ENCODE measurements at places on chromosomes 2 and 18.
A peak's percentile ranks its signal among the peaks of the same experiment; 100 is the strongest.

- ATAC-seq, result peak; percentile 32
Observed at GRCh38 chr2:28366496-28367282, 26.0 kb upstream of the FOSL2 start.

- no peak for ATAC-seq
Observed at GRCh38 chr2:15804691-15805090, 135.7 kb upstream of the MYCN start.

GRCh38 chr18:11736656-11737055 lies 47.6 kb downstream of the GNAL start:
- ATAC-seq, result no peak

- peak; percentile 81 for ATAC-seq
Observed at GRCh38 chr18:58201733-58202730, 158.0 kb downstream of the NEDD4L start.

DNA sequence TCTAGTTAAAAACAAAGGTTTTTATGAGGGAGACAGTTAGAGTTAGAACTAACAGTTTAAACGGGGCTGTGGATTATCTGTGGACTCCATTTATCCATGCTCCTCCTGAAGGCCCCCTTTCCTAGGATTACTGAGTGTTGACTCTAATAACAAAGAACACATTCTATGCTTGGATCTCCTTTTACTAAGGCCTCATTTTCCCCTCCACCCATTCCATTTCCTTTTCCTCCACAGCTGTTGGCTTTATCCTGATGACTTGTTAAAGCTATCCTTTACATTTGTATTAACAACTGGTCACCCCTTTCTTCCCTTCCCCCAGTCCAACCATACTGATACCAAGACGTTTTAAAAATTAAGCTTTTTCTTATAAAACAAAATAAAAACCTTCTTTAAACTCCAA lies 220.6 kb downstream of the SRBD1 start:
- ATAC-seq, result no peak

GRCh38 chr2:234564699-234565098 lies 67.8 kb upstream of the ARL4C start:
- ATAC-seq, result no peak

- ATAC-seq, result no peak
Observed at GRCh38 chr2:132664096-132664495, 5.9 kb downstream of the LYPD1 start.

GRCh38 chr18:74336656-74337055 lies 21.0 kb downstream of the C18orf63 start:
- no peak for ATAC-seq

GRCh38 chr2:84550916-84551315 lies 34.6 kb downstream of the DNAH6 start:
- no peak for ATAC-seq

DNA sequence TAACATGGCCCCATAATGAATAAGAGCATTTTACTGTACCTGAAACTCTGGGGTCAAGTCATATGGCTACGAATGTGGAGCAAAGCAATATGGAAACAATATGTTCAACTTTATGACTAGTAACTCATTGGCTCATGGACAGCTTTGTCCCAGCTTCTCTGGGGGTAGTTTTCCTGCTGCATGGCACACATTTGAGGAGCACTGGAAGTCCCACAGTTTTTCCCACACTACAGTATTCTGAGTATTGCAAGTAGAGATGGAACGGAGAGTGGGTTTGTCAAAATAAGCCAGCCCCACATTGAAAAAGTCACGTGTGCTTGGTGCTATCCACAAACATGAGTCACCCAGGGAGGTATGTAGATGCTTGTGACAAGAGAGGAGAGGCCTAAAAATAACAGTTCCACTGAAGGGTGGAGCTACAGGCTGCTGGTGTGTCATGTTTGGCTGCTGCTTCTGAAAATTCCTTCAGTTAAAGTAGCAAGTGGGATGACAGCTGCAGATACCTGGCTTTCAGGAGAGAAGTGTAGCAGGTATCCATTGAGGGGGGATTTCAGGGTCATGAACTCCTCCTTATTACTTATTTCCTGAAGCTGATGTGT lies 48.2 kb upstream of the CTAGE1 start:
- ATAC-seq, result peak; percentile 76

DNA sequence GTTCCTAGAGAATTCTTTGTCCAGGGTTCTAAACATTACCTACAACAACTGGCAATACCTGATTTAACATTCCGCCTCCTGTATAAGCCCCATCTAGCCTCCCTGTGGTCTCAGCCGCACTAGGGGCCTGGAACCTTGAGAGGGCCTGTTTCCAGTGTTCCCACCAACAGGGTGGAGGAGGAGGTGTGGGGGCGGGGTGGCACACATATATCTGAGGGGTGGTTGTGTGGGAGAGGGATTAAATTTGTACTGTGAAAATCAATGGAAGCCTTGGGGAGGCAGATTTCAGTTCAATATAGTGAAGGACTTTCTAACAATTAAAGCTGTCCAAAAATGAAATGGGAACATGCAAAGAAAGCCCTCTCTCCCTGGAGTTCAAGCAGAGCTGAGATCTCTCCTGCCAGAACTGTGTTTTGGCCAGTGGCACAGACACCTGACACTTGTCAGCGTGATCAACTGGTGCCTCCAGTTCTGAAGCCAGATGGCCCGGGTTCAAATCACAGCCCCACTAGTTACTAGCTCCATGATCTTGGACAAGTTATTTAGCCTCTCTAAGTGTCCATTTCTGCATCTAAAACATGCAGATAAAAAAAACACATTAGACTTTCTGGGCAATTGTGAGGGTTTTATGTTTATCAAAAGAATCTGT lies 17.0 kb upstream of the FZD7 start:
- ATAC-seq, result no peak

DNA sequence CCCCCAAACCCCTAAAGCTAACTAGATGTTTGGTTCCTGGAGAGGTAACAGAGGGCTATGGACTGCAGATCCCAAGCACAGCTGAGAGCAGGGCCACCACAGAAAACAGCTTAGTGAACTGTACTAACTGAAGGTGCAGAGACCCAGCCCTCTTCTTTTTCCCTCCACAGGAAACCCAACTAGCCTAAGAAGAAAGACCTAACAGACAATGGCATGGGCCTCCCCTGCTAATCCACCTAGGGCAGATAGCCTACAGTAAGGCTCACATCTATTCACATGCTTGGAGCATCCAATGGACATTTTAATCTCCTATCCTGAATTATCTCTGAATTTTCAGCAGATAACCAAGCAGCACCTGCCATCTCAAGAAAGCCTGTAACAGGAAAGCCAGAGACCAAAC lies 8.8 kb upstream of the FECH start:
- no peak for ATAC-seq

GRCh38 chr2:184203661-184204060 lies 394.7 kb upstream of the ZNF804A start:
- ATAC-seq, result no peak

- no peak for ATAC-seq
Observed at GRCh38 chr2:29524652-29525051, 396.7 kb downstream of the ALK start.

DNA sequence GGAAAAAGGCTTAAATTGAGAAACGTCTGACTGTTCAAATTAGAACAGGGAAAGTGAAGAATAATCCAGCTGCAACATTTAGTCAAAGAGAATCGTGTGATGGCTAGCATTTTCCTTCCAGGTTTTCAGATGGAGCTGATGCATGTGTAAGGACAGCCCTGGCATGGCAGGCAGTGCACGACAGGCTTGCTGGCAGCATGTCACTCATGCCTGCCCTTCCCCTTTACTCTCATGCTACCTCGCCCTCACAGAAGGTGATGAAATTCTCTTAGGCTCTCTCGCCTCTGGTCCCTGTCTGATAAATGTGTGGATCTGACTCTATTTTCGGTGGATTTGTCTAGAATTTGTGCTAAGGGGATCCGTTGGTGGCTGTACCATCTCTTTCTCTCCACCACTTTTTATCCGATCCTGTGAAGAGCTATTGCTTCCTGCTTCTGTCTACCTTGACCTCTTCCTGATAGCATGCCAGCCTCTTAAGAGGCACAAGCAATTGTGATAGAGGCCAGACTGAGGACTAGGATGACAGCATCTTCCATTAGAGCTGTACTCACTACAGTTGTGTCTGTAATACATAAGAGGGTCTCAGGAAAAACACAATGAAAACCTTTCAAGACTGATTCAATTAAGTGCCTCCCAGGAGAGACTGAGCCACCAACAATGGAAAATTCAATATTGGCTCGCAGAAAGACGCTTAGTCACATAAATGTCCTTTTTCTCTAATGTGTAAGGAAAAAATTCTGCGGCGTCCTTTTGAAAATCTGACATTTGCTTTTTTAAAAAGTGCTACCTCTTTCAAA lies 65.6 kb upstream of the NOSTRIN start:
- peak; percentile 87 for ATAC-seq

GRCh38 chr18:69259282-69259681 lies 141.4 kb upstream of the DOK6 start:
- no peak for ATAC-seq

GRCh38 chr2:133262893-133263292 lies 305.4 kb downstream of the NCKAP5 start:
- ATAC-seq, result peak; percentile 13

- no peak for ATAC-seq
Observed at GRCh38 chr2:71640489-71640888, 187.1 kb downstream of the DYSF start.

- no peak for ATAC-seq
Observed at GRCh38 chr2:64062840-64063239, 43.6 kb upstream of the VPS54 start.

DNA sequence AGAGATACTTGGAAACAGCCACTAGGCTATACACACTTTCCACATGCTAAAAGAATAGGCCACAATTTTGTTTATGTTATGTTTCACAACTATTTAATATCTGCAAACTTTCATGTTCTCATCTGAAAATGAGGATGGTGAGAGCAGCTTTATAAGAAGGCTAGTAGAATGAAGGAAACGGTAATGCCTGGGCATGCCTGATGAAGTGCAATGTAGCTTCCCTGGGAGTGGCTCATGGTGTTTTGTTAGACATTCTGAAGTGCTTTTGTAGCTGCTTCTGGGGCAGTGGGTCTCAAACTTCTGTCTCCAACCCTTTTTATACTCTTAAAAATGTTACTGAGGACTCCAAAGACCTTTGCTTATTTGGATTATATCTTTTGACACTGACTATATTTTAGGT lies 193.3 kb upstream of the VWC2L start:
- ATAC-seq, result no peak

DNA sequence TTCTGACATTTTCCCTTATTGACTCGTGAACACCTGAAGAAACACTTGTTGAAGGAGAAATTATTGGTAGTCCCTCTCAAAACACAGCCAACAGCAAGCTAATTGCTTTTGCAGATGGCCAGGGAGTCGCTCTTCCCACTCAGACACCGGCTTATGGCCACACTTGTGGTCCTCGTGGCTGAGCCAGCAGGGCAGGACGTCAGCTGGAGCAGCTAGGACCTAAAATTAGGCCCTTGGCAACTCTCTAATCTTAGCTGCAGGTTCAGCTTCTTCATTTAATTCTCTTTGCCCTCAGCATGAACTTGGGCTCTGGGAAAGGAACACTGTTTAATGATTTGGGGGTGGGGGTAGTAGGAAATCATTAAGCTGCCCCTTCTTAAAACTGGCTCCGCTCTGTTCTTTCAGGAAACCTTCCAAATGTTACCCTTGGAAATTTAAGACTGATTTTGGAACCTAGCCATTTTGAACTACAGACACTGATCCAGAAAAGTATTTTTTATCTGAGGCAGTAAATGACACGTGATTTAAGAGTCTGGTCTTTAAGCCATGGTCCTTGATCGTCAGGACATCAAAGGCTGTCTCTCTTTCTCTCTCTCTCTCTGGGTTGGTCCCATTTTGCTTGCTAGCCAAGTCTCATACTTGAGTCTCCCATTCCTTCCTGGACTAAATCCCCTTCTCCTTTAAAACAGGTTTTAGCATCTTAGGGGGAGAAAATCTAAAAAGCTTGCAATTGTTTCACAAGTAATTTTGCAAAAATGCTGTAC lies 77.5 kb downstream of the CDK15 start:
- no peak for ATAC-seq

DNA sequence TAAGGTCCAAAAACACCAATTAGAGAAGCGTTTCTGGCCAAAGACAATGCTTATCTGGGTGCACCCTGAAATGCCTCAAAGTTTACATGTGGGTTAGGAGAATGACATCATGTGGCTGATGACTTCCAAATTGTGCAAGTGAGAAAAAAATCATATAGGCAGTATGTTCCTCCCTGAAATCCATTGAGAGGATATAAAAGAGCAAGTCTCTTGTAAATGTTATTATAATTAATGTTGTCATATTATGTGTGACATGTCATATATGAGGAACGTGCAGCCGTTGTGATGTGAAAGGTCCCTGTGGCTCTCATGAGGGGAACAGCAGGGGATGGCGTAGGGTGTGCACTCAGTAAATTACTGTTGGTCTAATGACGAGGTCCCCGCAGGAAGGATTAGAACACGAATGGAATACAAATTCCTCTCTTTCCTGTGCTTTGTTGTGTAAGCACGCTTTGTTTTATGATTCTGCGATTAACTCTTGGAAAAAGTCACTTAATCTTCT lies 290.8 kb downstream of the PRKCE start:
- ATAC-seq, result no peak

GRCh38 chr2:208407667-208408066 lies 1.1 kb downstream of the PTH2R start:
- ATAC-seq, result peak; percentile 68

DNA sequence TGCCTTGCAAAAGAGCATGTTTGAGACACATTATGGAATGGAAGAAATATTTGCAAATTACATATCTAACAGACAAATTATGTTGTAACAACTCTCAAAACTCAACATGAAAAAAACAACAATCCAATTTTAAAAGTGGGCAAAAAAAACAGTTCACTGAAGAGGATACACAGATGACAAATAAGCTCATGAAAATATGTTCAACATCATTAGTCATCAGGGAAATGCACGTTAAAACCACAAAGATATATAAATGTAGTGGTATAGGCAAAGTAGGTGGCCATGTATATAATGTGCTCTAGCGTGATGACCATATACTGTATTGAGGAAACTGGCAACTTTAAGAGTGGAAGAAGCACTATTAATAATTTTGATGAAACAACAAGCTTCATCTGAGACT lies 220.1 kb downstream of the IRS1 start:
- no peak for ATAC-seq

- ATAC-seq, result peak; percentile 27
Observed at GRCh38 chr2:30404319-30405259, 42.5 kb upstream of the LCLAT1 start.

- ATAC-seq, result no peak
Observed at GRCh38 chr18:22284581-22285360, 115.4 kb downstream of the GATA6 start.

DNA sequence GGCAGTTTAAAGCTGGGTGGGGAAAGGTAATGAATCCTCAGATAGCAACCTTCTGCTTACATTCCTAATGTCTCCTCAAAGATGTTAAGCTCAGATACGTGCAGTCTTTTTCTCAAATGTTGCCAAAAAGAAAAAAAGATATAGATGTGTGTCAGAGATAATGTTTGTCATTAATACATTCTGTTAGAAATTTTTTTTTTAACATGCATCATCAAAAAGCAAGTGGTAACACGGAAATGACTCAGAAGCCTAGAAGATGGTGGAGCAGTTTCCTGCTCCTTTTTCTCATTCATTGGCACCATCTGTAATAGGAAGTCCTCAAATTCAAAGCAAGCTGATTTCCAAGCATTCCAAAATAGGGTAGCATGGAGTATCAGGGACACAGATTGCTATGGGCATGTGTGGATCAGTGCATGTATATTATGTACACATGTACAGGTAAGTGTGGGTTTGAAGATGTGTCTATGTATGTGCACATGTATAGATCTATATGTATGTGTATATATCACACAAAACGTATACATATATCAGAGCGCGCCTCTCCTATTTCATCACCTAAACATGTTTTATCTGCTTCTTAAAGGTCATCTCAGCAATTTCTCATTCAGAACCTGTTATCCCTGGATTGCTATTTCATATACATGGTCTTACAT lies 79.9 kb upstream of the ITGB6 start:
- no peak for ATAC-seq
